ENCODE measurements at places on chromosomes 13 and 19. TPM values are rescaled to one million over a fixed set of nuclear protein-coding genes. Genes with fewer than 3 reads are reported as not detected.
A peak's percentile ranks its signal among the peaks of the same experiment; 100 is the strongest.

The LIM2 gene
- polyA plus RNA-seq = not detected

The CCDC70 gene
- not detected for polyA plus RNA-seq

The PLVAP gene
- polyA plus RNA-seq = not detected

The SBSN gene
- polyA plus RNA-seq = 0.70 TPM

The RFXAP gene
- polyA plus RNA-seq = 3.3 TPM

The CBARP gene
- polyA plus RNA-seq = 1.6 TPM

The ATP4A gene
- not detected for polyA plus RNA-seq

The TOMM40 gene
- polyA plus RNA-seq = 27.7 TPM

The ZIC5 gene
- polyA plus RNA-seq = not detected

The CLEC17A gene
- polyA plus RNA-seq = not detected

GRCh38 chr13:45231722-45232121 is 30.9 kb upstream of the KCTD4 start:
- no peak for DNase-seq

DNA sequence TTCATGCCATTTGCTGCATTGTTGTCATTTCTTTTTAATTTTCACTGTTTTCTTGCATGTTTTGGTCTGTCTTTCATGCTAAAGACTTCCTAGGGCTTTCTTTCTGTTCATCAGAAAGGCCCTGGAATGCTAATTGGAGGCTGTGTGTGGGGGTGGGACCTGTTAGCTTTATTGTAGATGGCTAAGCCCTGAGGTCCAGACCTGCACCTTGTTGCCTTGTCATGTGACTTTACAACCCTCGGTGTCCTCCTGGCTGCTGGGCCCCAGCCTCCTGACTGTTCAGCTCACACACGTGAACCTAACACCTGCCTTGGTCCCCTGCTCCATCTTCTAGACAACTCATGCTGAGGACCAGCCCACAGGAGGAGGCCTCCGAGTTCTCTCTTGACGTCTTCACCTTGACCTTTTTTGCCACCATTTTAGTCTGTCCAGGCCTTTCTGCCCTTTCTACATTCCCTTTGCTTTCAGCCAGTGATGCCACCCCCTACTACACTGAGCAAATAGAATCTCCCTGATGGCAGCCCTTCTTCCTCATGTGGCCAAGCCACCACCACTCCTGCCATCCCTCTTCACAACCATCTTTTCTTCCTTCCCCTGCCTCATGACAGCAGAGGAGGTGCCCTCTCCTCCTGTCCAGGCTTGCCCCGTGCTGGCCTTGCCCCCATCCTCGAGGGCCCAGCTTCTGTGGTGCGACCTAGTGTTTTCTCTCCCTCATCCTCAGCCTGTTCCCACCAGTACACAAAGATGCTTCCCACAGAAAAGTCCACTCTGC is 41.4 kb upstream of the GPI start:
- DNase-seq = no peak

GRCh38 chr19:18588611-18589379 is at the start of gene REX1BD:
TSS of gene REX1BD (plus strand) at chr19:18588798. CDS start at chr19:18588802, 4 bp downstream.
- no peak for DNase-seq

DNA sequence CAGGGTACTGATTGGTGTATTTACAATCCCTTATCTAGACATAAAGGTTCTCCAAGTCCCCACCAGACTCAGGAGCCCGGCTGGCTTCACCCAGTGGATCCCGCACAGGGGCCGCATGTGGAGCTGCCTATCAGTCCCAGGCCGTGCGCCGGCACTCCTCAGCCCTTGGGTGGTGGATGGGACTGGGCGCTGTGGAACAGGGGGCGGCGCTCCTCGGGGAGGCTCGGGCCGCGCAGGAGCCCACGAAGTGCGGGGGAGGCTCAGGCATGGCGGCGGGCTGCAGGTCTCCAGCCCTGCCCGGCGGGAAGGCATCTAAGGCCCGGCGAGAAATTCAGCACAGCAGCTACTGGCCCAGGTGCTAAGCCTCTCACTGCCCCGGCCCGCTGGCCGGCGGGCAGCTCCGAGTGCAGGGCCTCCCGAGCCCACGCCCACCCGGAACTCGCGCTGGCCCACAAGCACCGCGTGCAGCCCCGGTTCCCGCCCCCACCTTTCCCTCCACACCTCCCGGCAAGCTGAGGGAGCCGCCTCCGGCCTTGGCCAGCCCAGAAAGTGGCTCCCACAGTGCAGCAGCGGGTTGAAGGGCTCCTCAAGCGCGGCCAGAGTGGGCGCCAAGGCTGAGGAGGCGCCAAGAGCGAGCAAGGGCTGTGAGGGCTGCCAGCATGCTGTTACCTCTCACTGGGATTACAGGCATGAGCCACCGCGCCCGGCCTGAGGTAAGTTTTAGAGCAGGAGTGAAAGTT is 60.0 kb upstream of the SCEL start:
- DNase-seq = no peak

DNA sequence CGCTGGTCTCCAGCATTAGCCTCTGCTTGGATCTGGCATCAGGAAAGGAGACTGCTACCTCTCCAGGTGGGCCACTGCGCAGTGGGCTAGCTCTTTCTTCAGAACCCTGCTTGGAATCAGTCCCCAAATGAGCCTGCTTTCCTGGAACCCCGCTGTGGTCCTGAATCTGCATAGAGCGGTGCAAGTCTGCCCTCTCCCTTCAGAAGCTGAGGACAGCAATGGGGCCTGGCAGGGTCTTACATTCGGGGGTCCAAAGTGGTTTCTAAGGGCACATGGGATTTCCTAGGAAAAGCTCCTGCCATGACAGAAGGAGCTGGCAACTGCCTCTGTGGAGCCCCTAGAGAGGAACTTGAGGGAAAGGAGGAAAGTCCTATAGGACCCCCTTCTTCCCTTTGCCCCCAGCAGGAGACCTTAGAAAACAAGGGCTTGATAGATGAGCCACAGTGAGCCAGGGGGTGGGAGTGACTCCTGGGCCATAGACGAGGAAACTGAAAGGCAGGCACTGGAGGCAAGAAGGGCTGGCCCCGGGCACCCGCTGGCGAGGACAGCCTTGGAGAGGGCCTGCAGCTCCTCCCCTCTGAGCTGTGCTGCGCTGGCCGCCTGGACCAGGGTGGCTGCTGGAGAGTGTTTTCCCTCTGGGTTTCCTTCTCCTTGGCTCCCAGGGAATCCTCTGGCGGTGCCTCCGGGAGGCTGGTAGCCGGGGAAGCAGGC is 1.4 kb upstream of the VSTM2B start:
- DNase-seq = no peak

- DNase-seq = no peak
Observed at GRCh38 chr13:74646091-74646490, 511.9 kb upstream of the KLF12 start.

DNA sequence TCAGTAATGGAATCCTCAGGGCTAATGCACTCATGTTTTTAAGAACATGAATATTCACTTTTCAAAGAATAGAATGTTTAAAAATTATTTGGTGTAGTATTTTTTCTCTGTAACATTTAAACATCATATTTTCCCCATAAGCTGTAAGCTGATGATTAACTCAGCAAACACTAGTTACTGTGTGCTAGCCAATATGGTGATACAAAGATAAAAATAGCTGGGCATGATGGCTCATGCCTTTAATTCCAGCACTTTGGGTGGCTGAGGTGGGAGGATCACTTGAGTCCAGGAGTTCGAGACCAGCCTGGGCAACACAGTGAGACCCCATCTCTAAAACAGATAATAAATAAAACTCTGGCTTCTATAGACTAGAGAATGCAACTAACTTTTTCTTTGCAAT is 13.2 kb downstream of the RNF17 start:
- no peak for DNase-seq

- DNase-seq = no peak
Observed at GRCh38 chr19:18469069-18469846, 31.3 kb upstream of the ISYNA1 start.

DNA sequence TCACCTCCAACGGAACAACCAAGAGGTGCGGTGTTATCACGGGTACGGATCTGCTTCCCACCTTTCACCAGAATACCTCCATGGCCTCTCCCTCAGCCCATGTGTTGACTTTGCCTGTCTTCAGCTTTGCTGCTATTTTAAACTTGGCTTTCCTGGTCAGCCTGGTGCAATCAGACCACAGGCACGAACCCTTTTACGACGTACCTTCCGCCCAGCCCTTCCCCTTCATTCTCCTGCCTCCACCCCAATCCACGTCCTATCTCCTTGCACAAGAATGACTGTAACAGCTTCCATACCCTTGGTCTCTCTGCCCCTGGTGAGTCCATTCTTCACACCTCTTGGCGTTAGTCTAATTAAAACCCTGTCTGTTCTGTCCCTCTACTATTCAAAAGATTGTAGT is 431.7 kb downstream of the EFNB2 start:
- DNase-seq = peak; percentile 70

GRCh38 chr13:87676254-87677042 is 5.3 kb downstream of the SLITRK5 start:
- DNase-seq = no peak

DNA sequence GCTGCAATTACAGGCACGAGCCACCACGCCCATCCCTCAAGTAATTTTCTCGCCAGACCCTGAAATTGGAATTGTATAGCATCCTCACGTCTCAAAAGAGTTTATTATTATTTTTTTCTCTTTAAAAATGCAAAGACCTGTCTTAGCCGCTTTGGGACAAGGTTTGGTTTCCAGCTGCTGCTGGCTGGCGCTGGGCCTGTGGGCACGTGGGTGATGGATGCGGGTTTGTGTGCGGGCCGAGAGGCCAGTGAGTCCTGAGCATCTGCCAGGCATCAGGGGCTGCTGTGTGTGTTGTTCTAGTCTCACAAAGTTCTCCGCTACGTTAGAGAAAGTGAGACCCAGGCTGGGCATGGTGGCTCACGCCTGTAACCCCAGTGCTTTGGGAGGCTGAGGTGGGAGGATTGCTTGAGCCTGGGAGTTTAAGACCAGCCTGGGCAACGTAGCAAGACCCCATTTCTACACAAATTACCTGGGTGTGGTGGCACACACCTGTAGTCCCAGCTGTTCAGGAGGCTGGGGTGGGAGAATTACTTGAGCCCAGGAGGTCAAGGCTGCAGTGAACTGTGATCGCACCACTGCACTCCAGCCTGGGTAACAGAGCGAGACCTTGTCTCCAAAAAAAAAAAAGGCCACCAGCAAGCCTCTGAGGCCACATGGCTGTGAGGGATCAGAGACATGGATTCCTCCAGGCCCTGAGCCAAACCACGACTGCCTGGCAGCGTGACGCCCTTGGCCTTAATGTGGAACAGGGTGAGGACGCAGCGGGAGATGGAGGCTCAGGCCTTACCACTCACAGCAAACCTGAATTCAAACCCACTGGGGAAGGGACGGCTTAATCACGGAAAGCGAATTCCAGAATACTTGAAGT is 4.7 kb upstream of the TMPRSS9 start:
- no peak for DNase-seq

DNA sequence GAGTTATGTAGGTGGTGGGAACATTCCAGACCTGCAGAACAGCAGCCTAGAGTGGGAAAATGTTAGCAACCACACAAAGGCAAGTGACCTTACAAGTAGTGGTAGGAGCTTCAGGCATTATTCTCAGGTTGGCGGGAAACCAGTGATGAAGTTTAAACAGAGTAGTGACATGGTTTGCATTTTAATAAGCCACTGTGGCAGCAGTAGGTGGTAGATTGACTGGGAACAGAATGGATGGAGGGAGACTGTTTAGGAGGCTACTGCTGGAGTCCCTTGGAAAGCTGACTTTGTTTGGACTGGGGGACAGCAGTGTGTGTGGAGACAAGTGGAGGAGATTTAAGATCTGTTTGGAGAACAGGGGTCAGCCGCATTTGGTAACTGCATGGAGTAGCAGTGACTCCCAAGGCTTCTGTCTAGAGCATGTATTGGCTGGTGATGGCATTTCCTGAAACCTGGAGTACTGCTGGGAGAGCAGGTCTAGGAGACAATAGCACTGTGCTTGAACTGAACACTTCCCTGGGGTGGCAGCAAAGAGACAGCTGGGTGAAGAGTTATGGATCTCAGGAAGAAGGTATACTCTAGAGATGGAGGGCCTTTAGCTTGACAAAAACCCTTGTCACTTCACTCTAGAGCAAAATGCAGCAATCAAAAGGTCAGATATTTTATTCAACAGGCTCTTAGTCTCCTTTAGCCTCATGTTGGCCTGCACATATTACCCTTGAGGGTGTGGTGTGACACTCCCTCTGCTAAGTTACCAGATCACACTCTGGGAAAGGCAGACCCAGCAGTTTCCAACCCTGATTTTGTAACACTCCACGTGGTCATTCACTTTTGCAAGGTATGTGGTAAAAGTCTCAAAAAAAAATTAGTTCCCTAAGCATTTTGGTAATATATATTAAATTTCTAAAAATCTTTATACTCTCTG is 70.3 kb downstream of the DHRS12 start:
- DNase-seq = no peak

- no peak for DNase-seq
Observed at GRCh38 chr13:112972867-112973576, 4.0 kb downstream of the MCF2L start.

DNA sequence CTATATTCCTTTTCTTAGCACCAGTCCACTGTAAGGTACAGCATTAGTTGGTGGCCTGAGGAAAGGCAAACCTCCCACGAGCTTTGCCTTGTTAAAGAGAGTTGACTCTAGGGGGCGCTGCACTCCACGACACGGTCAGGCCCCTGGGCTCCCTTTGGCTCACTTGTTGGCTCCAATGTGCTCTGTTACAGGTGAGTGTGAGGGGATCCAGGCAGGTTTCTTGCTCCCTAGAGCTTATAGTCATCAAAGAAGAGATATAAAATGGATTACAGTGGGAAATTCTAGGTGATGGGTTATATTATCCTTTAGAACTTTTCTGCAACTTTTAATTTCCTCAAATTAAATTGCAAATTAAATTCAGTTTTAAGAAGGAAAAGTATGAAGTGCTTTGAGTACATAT is 3.7 kb downstream of the WDR87 start:
- DNase-seq = no peak

DNA sequence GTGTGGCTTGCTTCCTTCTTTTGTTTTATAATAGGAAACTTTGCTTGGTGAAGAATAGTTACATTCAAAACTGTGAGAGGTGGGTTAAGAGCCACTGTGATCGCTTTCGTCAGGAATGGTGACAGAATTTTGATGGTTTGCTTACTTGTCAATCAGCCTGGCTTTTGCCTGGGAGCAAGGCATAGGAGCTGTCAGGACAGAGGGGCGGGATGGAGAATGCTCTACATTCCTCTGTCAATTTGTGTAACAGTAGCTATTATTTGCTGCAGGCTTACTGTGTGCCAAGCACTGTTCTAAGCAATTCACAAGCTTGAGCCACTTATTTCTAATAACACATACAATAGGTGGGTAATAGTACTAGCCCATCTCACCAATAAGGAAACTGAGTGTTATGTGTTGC is 28.1 kb upstream of the TNFSF11 start:
- DNase-seq = no peak

GRCh38 chr19:18445262-18445948 is 7.5 kb upstream of the ISYNA1 start:
- DNase-seq = no peak

- no peak for DNase-seq
Observed at GRCh38 chr13:45178349-45179162, 22.3 kb downstream of the KCTD4 start.

- DNase-seq = no peak
Observed at GRCh38 chr13:97976610-97977521, 23.4 kb downstream of the IPO5 start.

GRCh38 chr13:80361298-80361697 is 20.4 kb upstream of the SPRY2 start:
- no peak for DNase-seq

- no peak for DNase-seq
Observed at GRCh38 chr19:49231389-49231788, 73.8 kb downstream of the TRPM4 start.

Measured in BJ (cell line).